ENCODE measurements at places on chromosomes 13 and 19. TPM values are rescaled to one million over a fixed set of nuclear protein-coding genes. Genes with fewer than 3 reads are reported as not detected.

The SOX1 gene
- total RNA-seq: not detected

The IGFL2 gene
- not detected for total RNA-seq

The TTC9B gene
- not detected for total RNA-seq

DNA sequence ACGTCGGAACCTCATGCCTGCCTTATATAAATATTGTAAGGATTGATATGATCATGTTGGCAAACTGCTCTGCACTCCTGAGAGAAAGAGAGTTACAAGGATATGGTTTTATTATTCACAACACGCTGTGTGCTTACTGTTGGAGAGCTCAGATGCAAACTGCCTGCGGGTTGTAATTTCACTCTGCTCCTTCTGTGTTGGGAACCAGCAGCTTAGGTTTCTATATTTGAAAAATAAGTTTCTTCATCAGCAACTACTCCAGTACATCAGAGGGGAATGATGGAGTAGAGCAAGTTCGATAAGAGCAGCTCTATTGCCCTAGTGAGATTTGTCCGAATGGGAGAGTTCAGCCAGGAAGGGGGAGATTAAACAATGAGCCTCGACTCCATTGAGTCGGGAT is 106.9 kb upstream of the UBL3 start:
- no peak for DNase-seq

DNA sequence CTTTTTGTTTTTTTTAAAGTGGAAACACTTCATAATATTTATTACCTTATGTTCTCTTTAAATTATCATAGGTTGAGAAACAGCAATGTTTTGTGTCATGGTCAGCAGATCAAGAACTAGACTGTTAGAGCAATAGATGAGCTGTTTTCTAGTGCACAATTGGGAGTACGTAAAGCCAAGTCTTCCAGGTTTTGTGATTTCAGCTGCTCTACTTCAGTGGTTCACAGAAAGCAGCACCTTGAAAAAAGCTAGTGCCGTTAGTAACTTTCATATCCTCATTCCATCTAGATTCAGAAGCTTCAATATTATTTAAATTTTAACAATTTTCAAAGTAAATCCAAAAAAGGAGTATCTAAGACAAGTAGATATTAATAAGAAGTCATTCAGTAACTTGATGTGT is 1.9 kb downstream of the GPR18 start:
- no peak for DNase-seq

- no peak for DNase-seq
Measured at GRCh38 chr13:109968876-109969577, 182.6 kb upstream of the IRS2 start.

GRCh38 chr13:26562512-26562890 is 5.0 kb downstream of the WASF3 start:
- DNase-seq: no peak
